Jurkat, Clone E6-1 (cell line): ENCODE measurements at places on chromosomes 6 and 20.

DNA sequence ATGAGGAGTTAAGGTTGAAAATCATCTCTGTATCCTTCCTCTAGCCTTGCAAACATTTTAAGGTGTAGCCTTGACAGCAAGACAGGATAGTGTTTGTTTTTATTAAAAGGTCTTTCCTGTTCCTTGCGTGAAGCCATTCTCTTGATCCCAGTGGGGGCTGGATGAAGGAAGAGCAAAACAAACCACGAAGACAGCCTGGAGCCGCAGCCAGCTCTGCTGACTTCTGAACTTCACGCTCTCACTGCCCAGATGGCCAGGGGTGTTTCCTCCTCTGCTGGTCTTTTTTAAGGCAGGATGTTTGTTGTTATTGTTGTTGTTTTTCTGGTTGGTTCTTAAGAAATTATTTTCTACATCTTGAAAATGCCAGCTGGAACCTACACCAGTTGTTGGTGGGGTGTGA lies 156.4 kb downstream of the MTHFD1L start:
- DNase-seq = no peak

- DNase-seq = peak; percentile 32
Observed at GRCh38 chr6:159217595-159218275, 48.5 kb downstream of the FNDC1 start.

GRCh38 chr6:24517659-24518543 lies 23.1 kb downstream of the ALDH5A1 start:
- DNase-seq = no peak

GRCh38 chr6:44090465-44090864 lies 36.8 kb downstream of the MRPL14 start:
- DNase-seq = no peak

DNA sequence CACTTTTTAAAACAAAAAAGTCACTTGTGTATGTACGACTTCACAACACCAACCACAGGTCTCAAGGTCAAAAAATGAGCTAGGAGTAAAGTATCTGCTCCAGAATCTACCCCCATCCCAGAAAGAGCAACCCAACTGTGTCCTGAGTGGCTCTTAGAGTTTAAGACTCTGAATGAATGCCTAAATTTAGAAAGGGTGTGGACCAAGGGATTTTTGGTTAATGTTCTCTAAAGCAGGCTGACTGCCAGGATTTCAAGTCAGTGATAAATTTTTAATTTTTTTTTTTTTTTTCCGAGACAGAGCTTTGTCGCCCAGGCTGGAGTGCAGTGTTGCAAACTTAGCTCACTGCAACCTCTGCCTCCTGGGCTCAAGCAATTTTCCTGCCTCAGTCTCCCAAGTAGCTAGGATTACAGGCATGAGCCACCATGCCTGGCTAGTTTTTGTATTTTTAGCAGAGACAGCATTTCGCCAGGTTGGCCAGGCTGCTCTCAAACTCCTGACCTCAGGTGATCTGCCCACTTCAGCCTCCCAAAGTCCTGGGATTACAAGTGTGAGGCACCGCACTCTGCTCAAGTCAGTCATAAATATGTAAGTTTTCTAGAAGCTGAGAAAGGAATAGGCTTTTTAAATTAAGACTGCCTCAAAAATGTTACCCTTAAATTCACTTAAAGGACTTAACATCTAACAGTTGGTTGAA lies 20.2 kb downstream of the STAU1 start:
- no peak for DNase-seq

DNA sequence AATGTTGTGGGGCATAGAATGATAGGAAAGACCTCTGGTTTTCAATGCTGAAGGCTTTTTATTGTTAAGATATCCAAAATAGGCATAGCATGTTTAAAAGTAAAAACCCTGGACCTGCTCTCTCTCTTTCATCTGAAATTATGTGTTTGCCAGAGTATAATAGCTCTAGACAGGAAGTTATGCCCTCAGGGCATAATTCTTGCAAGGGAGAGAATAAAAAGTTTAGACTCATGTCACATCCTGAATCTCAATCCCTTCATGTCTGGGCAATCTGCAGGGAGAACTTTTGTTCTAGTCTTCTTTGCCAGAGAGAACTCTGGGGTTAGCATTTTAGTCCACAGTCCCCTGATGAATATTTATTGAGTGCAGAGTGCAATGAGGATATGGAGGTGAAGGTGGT lies 297.3 kb upstream of the FLRT3 start:
- no peak for DNase-seq

DNA sequence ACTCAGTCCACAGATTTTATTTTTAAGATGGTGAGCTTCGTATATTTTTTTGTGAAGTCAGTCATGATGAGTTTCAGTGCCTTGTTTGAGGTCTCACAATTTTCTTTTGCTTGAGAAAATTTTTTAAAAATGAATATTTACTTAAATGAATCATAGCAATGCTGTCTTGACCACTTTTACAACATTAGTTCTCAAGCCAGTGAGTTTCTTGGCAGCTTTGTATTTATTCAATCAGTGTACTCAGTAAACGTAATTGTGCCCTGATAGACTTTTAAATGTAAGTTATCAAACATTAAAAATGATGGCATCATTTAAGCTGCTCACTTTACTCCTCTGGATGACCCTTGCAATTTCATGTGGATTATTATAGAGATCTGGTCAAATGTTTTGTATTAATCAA lies 261.4 kb downstream of the KHDC1L start:
- DNase-seq = no peak

DNA sequence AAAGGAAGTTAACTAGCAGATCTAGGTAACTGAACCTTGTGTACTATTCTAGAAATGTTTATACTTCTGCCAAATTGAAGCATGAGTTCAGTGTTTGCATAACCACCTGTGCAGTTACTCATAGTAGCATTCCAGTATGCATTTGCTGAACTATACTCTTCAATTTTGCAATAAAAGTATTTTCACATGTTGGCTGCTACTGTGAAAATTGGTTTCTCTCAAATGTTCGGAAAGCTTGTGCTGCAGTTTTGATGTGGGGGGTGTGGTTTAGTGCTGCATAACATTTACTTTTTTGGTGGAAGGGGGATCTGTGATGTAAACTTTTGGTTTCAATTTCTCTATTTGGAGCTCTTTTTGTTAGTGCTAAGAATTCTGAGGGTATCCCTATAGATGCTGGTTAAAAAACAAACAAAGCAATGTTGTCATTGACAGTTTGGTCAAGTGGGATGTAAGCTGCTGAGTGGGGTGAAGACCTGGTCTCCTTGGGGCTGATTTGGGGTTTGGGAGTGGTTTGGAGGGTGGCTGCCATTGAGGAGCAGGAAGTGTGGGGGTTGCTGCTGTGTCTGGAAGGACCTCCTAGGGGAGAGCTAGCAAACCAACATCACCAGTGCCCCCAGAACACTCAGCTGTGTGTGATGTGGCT lies 87.8 kb downstream of the CARMIL1 start:
- peak; percentile 75 for DNase-seq

GRCh38 chr6:4299476-4299875 lies 164.1 kb upstream of the ECI2 start:
- DNase-seq = no peak

DNA sequence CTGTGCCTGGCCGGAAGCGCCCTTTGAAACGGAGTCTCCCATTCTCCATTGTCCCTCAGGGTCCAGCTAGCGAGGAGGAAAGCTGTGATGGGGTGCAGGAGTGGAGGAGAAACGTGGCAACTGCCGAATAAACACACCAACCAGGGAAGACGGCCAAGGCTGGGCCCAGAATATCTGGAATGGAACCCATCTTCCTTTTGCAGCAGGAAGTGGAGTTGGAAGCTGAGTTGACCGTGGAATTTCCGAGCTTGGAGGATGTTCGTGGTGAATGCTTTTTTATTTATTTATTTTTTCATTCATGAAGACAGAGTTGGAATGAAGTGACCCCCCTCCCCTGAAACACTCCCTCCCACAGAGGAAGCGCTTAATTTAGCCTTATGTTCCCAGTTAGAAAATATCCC lies 105.6 kb upstream of the RNF24 start:
- no peak for DNase-seq

- DNase-seq = no peak
Observed at GRCh38 chr6:43842231-43842794, 72.3 kb downstream of the VEGFA start.

DNA sequence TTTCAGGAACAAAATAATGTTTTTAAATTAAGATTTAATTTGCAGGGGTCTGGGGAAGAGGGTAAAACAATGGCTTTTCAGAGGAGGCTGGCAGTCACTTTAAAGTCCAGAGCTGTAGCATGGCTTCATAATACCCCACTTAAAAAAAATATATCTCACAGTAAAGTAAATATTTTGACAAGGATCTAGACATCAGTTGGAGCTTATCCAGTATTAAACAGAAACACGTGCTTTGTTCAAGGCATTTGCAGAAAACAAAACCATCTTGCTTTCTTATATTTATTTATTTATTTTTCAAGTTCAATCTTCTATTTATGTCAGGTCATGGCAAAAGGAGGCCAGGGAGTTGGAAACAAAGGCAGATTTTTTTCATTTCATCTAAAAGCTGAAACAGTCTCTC lies 53.3 kb upstream of the PRL start:
- no peak for DNase-seq

DNA sequence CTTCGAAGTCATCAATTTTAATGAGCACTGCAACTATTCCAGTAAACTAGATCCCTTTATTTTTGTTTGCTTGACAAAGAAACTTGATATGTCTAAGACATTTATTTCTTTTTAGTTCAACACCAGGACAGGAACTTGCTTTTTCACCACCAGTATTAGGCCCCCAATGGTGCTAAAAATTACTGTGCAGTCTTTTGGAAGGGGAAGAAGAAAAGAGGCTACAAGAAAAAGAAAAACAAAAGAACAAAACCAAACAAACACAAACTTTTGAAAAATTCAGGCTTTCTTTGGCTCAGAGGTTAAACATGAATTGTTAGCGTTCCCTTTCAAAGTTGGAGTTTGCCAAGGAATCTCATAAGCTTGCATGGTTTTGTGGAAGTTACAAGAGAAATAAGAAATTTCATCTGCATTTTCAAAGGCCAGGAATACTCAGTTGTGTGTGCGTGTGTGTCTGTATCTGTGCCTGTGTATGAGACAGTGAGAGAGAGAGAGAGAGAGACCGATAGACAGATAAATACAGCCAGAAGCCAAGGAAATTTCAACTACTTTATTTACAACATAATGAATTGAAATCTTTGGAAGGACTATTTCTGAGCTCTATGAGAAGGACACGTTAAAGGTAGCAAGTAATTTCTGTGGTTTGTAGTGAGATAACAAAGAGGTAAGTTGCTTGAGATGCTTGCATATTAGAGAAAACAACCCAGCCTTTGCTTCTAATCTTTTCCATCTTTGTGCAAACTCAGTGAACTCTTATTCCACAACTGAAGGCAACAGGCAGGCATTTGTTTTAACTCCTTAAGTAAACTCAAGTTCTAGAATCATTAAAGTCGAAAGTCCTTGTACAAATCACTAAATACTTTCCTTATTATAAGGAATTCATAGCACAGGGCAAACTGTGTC lies 171.0 kb upstream of the CITED2 start:
- no peak for DNase-seq

DNA sequence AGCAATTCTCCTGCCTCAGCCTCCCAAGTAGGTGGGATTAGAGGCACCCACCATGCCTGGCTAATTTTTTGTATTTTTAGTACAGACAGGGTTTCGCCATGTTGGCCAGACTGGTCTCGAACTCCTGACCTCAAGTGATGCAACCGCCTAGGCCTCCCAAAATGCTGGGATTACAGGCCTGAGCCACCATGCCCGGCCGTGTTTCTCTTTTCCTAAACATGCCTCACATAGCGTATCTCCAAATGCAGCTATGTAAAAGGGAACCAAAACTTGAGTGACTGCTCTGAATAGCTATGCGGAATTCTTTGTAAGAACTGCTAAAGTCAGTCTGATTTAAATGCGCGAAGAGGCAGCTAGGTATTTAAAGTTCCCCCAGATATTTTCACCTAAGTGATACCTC lies 20.5 kb downstream of the BPIFA2 start:
- no peak for DNase-seq

DNA sequence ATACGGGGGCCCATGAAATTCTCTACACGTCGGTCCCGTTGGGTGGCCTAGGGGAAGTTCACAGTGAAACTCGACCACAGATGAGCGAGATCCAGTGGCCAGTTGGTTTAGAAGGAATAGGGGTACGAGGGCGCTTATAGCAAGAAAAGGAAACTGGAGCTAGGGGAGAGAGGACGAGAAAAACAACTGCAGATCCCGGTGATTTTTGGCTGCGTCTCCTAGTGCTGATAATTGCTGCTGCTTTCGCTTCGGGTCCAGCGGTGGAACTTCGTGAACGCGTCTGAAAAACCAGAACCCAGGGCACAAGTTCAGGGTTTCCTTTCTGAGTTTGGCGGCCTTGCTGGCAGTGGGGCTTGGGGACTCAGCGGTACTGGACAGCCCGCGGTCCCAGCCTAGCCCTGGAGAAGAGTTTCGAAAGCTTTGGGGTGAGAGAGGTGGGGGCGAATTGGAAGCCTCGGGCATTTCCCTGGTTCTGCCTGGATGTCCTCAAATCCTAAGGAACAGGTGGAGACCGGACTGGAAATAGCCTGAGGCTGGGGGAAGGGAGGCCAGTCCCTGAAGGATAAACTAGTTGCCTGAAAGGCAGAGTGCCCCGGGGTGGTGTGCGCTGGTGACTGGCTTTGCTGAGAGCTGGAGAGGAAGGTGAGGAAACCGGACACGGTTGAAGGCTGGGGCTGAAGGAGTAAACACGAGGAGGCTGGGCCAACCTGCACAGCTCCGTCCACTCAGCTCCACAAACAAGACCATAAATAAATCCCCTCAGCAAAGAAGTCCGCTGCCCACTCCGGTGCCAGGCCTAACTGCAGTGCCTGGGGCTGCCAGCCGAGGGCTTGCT lies 793 bp downstream of the GMPR start:
- DNase-seq = no peak

- DNase-seq = no peak
Observed at GRCh38 chr6:113907102-113907815, 50.1 kb downstream of the MARCKS start.

DNA sequence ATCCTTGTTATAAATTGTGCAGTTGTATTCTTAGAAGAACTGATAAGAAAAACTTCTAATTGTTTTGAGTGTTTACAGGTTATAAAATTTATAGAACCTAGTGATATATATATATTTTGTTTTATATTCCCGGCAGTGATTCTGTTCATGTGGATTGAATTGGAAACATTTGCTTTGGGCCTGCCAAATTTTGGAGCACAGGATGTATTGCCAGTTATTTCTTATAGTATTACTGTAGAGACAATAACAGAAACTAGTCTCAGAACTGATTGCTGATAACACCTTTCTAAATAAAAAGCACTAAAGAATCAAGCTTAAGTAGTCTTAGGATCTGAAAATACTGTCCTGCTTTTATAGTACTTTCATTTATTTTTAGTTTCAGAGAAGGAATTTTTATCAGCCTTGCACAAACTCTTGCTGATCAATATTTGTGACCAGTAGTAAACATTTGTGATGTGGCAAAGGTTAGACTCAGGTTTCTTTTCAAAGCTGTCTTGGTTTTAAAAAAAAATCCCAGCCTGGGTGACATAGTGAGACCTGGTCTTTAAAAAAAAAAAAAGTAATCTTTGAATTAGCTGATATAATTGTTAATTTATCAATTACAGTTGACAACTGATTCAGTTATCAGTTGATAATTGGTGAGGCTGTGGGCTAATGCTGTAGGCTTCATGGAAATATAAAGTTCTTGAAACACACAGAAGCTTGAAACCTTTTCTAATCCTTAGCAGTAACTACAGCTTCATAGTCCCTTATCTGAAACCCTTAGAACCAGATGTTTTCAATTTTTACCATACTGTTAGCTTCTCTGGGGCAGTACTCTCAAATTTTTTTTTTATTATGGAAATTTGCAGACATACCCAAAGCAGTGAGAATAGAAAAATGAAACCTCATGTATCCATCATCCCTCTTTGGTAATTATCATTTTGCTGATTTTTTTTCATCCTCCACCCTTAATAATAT lies 42.4 kb downstream of the RNGTT start:
- no peak for DNase-seq

- no peak for DNase-seq
Observed at GRCh38 chr6:36139991-36140710, 9.8 kb downstream of the MAPK13 start.

GRCh38 chr6:12386816-12387215 lies 96.7 kb downstream of the EDN1 start:
- no peak for DNase-seq
